ENCODE measurements at places on chromosomes 1 and 21. TPM values are rescaled to one million over a fixed set of nuclear protein-coding genes. Genes with fewer than 3 reads are reported as not detected.
A peak's percentile ranks its signal among the peaks of the same experiment; 100 is the strongest.

LRIF1 gene
- total RNA-seq, result 12.6 TPM

APOBEC4 gene
- 0.66 TPM for total RNA-seq

AMY2A gene
- not detected for total RNA-seq

CFAP74 gene
- 0.59 TPM for total RNA-seq

OR2T35 gene
- total RNA-seq, result not detected

EPHB2 gene
- 22.2 TPM for total RNA-seq

DAB1 gene
- total RNA-seq, result 8.3 TPM

GRCh38 chr21:42672699-42673458 lies 19.5 kb downstream of the PDE9A start:
- DNase-seq, result no peak

DNA sequence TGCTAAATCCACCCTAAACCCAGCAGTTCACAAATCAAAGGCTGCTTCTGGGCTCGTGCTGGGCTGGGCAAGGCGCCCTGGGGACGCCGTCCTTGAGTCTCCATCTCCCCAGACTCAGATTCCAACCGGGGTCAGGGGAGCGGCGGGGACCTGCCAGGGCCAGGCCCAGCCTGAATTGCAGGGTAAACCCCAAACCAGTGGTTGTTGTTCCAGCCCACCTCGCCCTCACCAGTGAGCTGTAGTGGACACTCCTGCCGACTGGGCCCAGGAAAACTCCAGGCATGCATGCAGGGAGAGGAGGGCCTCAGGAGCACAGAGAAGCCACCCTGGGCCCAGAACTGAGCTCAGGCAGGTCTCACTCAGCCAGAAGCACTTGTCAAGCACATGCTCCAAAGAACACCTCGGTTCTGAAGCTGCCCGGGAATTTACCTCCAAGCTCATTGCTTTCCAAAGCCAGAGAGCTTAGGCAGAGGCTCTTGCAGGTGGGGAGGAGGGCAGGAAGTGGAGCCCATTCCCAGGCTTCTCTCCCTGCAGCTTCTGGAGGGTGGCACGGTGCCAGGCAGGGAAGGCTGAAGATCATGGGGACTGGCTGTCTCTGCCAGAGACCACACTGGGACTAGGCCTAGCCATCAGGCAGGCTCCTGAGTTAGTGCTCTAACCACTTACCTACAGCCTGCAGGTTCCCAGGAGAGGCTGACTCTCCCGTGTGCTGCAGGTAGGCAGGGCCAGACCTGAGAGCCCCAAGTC lies 437.0 kb downstream of the MATN1 start:
- no peak for DNase-seq

- DNase-seq, result no peak
Measured at GRCh38 chr1:21874328-21874727, 62.3 kb downstream of the LDLRAD2 start.

DNA sequence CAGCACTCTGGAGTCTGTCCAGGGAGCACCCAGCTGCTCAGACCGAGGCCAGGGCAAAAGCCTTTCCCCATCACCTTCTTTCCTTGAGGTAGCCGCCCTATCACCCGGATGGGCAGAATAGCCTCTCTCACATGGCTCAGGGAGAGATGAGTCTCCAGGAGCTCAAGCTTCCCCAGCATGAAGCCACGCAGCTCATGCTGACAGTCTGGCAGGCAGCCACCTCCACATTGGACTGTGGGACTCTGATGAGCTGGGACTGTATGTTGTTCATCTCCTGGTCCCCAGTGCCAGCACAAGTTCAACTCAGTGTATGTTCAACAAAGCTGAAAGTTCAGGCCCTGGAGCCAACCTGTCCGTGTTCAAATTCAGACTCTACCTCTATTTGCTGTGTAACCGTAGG lies 75.2 kb upstream of the ZC3H12A start:
- DNase-seq, result no peak

GRCh38 chr21:18041012-18041411 lies 203.6 kb upstream of the CHODL start:
- DNase-seq, result no peak

DNA sequence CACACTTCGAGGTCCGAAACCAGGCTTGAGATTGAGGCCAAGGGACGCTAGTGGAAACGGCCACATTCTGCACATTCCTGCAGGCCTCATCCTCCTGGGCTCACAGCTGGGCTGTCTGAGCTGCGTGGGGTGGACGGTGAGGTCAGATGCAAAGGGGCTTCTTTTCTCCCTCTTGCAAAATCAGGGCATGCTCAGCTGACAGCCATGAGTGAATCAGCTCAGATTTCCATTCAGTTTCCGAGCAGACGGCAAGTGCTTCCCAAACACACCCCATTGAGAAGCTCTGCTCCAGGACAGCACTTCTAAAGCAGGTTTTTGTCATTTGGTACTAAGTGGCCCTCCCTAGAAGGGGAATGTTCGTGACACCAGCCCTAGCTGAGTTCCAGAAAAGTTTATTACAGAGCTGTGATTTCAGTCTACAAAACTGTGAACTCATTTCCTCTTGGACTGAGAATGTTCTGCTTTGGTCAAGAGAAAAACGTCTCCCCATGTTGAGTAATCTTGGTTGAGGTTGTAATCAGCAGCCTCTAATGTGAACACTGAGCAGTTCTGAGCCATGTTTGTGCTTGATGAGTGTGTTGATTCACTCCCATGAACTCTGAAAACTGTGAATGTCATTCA lies 10.0 kb downstream of the PDPN start:
- DNase-seq, result no peak

GRCh38 chr1:222106377-222106776 lies 364.5 kb upstream of the DUSP10 start:
- no peak for DNase-seq

- no peak for DNase-seq
Measured at GRCh38 chr1:245255783-245256182, 101.0 kb downstream of the KIF26B start.

DNA sequence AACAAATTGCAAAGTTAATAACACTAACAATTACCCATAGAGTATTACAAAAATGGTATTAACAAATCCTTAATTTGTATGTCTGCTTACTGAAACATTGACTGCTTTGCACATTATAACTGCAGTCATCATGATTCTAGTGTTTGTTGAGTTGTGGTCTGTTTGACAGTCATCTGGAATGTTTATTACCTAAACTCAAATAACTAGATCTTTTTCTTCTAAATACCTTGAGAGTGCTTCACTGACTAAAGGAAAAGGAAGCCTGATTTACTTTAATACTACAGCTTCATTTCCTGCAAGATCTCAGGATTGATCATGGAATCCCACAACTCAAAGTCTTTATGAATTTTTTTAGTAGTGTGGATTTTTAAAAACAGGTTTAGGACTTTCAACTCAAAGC lies 70.0 kb downstream of the HMCN1 start:
- no peak for DNase-seq

GRCh38 chr1:225961659-225962439 lies 20.8 kb upstream of the LEFTY2 start:
- no peak for DNase-seq

- DNase-seq, result peak; percentile 67
Measured at GRCh38 chr1:27519331-27520258, 29.6 kb upstream of the WASF2 start.

GRCh38 chr1:222114536-222115156 lies 372.8 kb upstream of the DUSP10 start:
- DNase-seq, result no peak

DNA sequence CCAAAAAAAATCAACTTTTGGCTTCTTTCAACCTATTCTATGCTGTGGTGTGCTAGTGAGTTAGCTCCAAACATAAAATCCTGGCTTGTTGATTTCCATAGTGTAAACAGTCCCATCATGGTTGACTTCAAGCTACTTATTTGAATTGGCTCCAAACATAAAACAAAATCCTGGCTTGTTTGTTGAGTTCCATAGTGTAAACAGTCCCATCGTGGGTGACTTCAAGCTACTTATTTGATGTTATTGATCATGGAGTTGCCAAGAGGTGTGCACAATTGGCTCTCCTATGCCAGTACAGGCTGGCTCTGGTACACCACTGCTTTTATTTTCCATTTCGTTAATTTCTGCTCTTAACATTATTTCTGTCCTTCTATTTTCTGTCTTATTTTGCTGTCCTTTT lies 1.8 kb upstream of the COA6 start:
- no peak for DNase-seq

DNA sequence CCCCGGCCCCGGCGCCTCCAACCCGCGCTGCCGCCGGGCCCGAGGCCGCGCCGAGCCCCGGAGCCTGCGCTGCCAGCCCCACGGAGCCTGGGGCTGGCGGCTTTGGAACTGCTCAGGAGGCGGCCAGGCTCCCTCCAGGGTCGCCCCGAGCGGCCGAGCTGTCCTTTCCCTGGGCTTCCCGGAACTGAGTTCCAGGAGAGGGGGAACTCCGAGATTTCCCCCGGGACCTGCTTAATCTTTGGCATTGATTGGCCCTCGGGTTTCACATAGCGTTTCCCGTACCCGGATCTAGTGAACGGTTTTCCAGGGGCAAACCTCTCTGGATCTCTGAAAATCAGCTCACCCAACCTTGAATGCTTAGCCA lies 504 bp downstream of the H6PD start:
- DNase-seq, result no peak

- DNase-seq, result no peak
Measured at GRCh38 chr1:36225283-36225899, 1.1 kb downstream of the THRAP3 start.

- no peak for DNase-seq
Measured at GRCh38 chr21:17438635-17439034, 74.2 kb upstream of the CXADR start.

DNA sequence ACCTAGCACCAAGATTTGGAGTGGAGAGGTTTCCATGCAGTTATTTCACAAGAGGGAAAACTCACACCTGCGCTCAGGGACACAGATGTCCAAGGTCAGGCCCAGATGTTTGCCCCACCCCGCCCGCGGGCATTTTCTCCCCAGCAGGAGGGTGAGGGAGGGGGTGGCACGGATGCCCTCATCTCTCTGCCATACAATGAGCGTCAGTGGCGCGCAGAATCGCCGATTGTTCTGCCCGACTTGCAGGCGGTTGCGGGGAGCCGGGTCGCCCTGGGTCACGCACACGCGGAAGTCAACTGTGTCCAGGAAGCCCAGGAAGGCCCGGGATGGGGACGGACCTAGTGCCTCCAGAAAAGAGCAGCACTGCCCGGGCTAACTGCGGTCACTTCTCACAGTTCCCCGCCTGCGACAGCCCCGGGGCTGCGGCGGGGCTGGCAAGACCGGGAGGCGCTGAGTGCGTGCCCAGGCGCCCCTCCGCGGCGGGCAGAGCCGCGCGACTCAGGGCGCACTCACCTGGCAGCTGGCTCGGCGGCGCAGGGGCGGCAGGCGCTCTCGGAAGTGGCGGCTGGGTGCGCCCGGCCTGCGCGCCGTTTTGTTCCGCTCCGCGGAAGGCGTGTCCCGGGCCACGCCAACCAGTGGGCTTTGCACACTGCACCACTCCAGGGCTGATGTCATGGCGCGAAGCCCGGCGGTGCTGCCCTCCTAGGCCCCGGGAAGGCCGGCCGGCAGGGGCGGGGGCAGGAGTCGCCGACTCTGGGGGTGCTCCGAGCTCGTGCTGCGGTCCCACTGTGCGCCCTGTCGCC lies at the start of gene CSRP1:
Gene CSRP1 (minus strand): TSS at position 567 of the 803 bp plus-strand sequence. CDS start 10,820 bp downstream, outside the sequence.
- no peak for DNase-seq
